NCI-H1436 (cell line): ENCODE measurements at places on chromosomes 3 and 15.
A peak's percentile ranks its signal among the peaks of the same experiment; 100 is the strongest.

DNA sequence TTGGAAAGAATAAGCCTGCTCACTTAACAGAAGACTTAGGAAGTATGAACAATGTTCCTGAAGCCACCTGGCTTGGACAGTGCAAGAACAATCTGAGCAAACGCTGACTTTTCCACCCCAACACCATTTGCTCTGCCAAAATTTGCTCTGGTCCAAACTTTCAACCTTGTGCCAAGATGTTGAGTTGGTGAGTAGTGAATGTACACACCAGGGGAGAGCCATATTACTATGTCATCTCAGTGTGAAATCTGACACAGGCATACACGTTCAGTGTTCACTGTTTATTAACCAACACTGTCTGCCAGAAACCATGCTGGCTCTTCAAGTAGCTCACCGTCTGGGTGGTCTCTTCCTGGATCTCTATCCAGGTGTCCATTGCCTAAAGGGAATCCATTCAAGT is 152.9 kb upstream of the LPP start:
- no peak for DNase-seq

- DNase-seq, result no peak
Measured at GRCh38 chr3:74067296-74067695, 442.6 kb upstream of the PDZRN3 start.

- DNase-seq, result no peak
Measured at GRCh38 chr3:132160198-132160597, 125.4 kb upstream of the CPNE4 start.

GRCh38 chr15:75811626-75812025 is 31.6 kb upstream of the UBE2Q2 start:
- no peak for DNase-seq

DNA sequence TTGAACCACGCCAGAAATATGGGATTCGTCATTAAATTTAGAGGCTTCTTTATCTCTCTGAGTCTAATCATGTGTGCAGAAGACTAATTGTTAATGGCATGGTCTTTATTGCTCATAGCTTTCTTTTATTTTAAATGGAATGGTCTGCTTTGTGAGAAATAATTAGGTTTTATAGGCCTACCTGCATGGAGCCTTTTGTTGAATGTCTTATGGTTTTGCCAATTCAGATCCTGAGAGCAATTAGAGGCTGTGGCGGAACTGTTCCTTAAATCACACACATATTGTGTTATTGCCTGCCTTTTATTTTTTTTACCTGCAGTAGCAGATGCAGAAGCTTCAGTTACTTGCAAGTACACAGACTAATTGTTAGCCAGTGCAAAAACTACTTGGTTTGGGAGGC is 306.2 kb downstream of the NLGN1 start:
- peak; percentile 91 for DNase-seq

DNA sequence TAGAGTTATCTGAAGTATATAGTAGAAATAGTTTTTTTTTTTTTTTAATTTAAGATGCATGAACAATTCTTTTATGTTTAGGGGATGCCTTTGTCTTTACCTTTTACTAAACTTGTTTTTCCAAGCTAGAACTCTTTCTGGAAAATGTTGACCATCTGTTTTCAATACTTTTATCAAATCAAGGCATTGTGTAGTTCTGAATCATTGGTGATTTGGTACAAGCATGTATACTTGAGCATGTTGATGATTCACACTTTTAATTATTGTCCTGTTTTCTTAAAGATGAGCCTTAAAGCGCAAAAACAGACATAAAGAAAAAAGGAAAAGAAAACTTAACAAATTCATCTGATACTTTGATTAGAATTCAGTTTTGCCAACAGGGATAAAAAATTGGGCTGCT is 28.3 kb downstream of the PDCD6IP start:
- DNase-seq, result no peak

DNA sequence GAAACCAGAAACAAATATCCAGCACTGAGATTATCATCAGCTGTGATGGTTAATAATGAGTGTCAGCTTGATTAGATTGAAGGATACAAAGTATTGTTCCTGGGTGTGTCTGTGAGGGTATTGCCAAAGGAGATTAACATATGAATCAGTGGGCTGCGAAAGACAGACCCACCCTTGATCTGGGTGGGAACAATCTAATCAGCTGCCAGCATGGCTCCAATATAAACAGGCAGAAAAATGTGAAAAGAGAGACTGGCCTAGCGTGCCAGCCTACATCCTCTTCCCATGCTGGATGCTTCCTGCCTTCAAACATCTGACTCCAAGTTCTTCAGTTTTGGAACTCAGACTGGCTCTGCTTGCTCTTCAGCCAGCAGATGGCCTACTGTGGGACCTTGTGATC is 869.5 kb downstream of the SI start:
- DNase-seq, result no peak

DNA sequence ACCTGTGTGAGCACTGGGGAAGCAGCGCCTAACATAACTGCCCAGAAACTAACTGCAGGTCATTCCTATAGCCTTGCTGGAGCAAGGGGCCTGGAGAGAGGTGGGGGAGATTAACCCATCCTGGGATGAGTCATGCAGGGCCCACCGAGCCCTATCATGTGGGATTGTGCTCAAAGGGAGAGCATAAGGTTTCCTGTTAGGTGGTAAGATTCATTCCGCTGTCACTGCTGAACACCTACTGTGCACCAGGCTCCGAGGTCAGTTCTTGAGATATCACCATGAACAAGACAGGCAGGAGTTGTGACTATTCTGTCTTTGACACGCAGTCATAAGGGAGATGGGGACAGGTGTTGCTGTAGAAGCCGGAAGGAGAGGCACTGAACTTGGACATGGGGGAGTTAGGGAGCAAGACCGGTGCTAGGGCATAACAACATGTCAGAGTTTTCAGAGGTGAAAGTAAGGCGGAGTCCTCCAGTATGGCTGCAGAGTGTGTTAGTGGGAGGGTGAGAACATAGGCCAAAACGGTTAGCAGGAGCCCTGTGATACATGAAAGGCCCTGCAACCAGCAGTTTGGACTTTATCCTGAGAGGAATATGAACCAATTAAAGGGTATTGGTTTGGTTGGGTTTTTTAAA is 2.4 kb downstream of the SLC25A38 start:
- DNase-seq, result no peak

GRCh38 chr3:142844339-142844977 is 44.4 kb downstream of the PCOLCE2 start:
- DNase-seq, result peak; percentile 10

DNA sequence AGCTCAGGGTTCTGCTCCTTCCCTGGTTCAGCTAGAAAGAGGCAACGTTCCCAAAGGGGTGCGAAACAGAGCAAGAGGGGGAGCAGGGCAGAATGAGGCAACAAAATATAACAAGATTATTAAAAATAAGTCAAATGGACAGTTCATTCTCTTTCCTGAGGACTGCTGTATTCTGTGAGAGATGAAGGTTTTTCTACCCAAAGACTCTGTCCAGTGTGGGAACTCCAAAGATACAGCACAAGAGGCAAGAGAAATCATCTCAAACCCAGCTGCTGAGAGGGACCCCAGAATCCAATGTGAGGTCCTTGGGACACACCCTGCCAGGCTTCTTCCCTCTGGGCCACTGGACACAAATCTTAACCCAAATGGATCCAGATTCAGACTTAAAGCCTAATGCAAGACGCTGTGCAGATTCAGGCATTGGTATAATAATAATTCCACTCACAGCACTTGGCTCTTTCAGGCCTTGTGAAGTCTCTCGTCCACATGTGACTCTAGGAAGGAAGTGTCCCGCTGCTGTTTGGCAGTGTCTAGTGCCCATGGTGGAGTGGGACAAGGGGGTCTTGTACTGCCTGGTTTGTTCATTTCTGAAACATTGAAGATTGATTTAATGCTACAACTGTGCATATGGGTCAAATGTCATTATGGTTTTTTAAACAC is 14.5 kb upstream of the ARHGAP31 start:
- DNase-seq, result no peak

DNA sequence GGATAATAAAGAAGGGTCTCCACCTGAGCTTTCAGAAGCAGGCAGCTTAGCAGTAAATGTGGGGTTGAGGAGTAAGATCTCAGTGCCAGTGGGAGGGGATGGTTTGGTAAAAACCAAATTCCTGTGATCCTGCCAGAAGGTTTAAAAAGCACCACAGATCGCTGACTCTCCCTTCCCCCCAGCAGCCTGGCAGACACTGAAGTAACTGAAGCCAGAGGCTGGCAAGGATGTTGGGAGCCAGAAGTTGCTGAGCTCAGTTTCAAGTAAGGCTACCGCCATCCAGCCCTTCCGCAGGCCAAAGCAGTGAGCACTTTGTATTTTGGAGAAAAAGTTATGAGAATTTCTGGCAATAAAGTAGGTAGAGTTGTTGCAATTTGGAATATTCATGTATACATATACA is 246.4 kb downstream of the ZNF621 start:
- no peak for DNase-seq

GRCh38 chr3:78604341-78604740 is 1163.5 kb downstream of the ROBO1 start:
- DNase-seq, result no peak

DNA sequence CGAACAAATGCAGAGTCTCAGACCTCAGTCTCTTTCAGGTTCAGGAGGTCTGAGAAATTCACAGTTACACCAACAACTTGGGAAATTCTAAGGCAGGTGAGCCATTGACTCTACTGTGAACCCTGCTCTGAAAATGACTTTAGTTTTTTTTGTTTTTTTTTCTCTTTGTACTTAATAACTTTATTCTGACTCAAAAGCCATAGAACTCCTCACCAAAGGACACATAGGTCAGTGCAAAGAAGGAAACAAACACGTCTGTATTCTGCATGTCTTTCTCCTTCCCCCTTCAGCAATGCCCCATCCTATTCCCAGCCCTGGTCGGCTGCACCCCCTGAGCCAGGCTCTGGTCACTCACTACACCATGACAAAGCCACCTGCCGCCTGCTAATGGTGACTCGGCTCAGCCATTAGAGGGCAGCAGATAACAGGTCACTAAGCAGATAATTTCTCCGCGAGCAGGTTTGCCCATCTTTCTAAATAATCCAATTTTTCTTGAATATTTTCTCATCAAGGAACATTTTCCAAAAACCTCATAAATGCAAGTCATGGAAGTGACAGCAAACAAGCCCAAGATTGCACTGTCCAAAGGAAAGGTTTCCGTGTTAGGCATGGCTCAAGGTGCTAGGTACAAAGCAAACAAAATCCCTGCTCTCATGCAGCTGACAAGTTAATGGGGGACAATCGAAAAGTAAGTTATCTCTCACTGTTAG is 37.7 kb downstream of the TM4SF4 start:
- peak; percentile 50 for DNase-seq

GRCh38 chr3:70800951-70801350 is 488.5 kb upstream of the MDFIC2 start:
- no peak for DNase-seq

DNA sequence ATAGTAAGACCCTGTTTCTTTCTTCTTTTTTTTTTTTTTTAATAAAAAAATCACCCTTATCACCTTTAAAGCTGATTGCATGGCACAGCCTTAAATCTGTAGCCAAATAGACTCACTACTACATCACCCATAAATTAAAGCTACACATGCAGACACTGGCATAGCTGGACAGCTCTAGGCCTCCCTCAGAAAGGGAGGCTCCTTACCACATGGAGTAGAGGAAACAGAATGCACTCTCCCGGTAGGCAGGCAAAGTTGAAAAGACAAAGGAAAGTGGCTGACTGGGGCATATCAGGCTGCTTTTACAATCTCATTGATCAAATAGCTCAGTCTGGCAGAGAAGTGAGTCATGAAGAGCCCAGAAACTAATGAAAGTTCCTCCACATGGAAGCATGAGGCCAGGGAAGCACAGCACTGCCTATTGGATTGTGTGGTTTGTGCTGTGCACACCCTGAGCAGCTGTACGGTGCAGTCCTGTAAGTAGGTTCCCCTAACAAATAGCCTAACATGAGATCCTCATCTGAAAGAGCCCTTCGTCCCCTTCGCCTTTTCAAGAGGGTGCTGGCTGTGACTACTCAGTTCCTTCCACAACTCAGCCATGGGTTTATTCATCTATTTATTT is 32.7 kb upstream of the FAM98B start:
- no peak for DNase-seq

- no peak for DNase-seq
Measured at GRCh38 chr3:171375666-171376595, 84.3 kb downstream of the TNIK start.

GRCh38 chr3:23607184-23607847 is 198.4 kb upstream of the UBE2E1 start:
- no peak for DNase-seq

- no peak for DNase-seq
Measured at GRCh38 chr15:40060236-40060961, 21.4 kb upstream of the SRP14 start.

DNA sequence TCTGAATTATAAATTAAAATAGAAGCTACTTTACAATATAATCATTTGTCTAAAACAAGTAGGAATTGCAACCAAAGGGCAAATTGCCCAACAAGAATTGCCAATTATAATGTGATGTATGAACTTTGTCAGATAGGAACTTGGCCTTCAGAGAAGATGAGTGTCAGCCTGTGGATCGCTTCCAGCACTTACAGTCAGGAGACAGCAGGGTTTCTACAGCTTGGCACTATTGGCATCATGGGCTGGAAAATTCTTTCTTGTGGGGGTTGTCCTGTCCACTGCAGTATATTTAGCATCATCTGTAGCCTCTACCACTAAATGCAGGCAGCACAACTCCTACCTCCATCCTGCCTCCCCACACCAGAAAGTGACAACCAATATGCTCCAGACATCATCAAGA is 48.1 kb upstream of the CRBN start:
- DNase-seq, result no peak

GRCh38 chr3:94616833-94617232 is 554.0 kb downstream of the NSUN3 start:
- DNase-seq, result no peak

GRCh38 chr3:153209596-153209995 is 47.6 kb downstream of the RAP2B start:
- no peak for DNase-seq

GRCh38 chr3:9793161-9793781 is 389 bp downstream of the ARPC4 start:
- no peak for DNase-seq

GRCh38 chr3:32643354-32643753 is 41.6 kb upstream of the CNOT10 start:
- DNase-seq, result no peak

DNA sequence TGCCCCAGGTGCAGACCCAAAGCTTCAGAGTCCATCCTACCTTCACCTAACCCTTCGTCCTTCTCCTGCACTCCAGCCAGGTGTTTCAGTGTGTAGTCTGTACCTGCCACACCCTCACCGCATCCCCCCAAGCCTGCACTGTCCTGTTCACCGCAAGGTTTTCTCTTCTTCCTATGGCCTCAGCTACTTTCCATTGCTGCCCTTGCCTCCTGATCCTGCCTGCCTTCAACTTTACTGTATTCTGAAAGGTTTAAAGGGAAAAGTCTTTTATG is 9.3 kb downstream of the GPR160 start:
- DNase-seq, result no peak
